ENCODE measurements at places on chromosomes 2 and 18.

GRCh38 chr18:35371412-35372195 is 5.5 kb downstream of the ZNF396 start:
- no peak for DNase-seq

DNA sequence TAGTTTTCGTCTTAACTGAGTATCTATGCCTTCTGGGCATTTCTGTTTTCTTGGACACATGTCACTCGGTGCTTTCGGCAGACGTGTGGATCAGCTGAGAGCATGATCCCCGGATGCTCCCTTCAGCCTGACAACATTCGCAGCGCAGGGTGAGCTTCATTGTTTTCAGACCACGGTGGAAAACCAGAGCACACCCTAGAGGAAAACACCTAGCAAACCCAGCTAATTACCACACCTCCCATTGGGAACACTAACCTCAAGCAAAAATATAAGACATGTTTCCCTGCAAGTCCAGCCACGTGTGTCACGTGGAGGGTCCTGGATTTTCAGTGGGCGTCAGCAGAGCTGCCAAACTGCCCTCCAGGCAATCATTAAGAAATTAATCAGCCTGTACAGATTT is 31.0 kb downstream of the ANKRD29 start:
- DNase-seq: no peak

DNA sequence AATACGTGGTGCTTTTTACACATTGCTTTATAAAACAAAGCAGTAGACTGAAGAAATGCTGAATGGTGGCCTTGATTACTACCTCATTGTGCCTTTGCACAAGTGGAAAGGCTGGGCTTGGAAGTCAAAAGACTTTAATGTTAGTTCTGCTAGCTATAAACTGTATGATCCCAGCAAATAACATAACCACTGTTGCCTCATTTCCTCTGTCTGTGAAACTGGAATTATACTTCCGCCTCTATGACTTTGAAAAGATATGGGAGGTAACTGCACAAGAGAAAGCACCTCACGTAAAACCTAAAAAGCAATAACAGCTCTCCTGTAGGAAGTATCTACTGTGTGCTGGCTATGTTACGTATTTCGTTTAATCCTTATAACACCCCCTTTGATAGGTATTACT is 43.4 kb upstream of the DSC1 start:
- no peak for DNase-seq

DNA sequence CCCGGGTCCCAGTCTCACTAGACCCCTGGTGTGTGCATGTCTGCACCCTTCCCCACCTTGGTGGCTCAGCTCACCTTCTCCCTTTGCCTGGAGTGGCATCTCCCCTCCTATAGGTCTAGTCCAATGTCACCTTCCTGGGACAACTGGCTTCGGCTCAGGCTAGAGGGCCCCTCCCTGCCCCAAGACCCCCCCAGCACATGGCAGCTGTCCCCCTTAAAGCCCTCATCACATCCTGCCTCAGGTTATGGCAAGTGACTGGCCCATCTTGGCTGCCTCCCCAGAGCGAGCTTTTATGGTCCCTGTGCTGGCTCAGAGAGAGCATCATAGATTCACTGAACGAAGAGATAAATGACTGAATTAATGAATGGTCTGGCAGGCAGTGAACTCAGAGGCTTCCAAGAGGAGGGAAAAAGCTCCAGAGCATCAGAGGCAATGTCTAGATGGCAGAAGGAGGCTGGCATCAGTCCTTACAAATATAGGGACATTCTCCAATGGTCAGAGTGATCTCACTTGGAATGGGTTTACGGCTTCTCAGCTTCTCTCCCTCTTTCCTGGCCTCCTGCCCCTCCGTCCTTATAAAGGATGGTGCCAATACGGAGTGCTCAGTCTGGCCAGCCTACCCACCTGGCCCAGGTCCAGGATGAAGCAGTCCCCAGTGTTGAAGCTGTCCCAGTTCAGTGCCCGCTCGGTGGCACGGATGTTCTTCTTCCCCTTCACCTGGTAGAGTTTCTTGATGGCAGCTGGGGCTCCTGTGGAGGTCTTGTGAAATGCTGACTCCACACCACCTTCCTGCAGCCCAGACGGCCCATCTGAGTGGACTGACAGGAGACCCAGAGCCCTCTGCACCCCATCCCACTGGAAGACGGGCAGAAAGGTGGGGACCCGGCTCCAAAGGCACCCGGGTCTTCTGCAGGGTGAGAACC is 9.4 kb downstream of the CAPG start:
- DNase-seq: no peak

- DNase-seq: no peak
Observed at GRCh38 chr2:119630121-119630520, 48.9 kb upstream of the TMEM177 start.

DNA sequence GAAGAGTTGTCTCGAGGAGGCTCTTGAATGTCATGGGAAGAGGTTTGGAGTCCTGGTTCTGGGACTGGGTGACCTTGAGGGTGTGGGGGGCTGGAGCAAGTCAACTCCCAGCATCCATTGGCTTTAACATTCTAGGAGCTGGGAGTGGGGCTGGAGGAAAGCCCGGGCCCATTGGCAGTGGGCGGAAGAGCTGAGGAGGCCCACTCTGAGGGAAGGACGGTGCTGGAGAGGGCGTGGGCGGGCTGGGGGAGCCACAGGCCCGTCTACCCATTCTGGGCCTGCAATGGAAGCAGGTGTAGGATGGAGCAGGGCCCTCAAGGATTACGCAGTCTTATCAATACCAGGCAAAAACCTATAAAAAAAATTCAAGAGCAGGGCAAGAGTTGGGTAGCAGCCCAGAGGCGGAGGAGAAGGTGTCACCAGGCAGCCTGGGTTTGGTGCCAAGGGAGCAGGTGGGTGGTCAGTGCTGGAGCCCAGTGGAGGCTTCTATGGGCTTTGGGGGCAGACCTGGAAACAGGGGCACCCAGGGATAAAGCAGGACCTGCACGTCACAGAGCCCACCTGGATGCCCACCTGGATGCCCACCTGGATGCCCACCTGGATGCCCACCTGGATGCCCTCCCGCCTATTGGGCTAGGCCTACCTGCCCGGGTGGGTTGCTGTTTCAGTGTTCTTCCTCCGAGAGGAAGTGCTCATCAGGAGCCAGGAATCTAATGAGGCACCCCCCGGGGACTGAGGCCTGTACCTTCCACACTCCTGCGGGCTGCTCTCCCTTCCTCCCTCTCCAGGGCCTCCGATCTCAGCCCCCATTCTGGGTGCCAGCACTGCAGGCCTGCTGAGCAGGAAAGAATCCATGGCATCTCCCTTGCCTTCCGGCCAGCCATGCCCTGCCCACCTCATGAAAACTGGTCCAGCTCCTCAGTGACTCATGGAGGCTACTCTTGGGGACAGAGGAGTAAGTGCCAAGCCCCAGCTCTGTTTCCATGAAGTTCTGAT is 71.3 kb downstream of the CTIF start:
- DNase-seq: no peak

- DNase-seq: no peak
Observed at GRCh38 chr2:105382177-105382576, 16.7 kb downstream of the FHL2 start.

DNA sequence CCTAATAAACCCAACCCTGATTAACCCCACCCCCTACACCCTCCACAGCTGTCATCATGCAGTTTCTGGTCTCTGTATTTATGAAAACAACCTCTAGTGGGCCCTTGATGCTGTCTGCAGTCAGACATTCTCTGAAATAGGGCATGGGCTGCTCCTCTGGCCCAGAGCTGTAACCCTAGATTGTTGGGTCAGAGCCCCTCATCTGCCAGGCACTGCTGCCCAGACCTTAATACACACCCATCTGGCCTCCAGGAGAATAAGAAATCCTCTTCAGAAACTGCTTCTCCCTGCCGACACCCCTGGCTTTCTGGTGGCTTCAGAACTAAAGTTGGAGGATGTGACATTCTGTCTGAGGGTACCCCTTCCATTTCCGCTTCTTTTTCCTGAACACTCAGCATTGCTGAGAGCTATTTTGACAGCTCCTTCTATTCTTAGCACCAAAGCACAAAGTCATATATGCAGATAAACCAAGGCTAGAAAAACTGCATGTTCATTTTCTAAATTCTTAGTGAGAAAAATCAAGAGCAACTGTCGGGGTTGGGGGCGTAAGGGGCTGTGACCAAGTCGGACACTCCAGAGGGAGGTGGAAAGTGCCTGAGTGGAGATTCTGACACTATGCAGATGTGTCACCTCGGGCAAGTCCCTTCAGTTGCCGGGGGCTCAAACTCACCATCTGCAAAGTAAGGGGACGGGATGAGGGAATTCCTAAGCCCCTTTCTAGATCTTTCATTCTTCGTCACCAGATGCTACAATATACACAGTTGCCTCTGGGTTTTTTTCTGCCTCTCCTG is 28.7 kb downstream of the SRSF7 start:
- DNase-seq: peak; percentile 70

DNA sequence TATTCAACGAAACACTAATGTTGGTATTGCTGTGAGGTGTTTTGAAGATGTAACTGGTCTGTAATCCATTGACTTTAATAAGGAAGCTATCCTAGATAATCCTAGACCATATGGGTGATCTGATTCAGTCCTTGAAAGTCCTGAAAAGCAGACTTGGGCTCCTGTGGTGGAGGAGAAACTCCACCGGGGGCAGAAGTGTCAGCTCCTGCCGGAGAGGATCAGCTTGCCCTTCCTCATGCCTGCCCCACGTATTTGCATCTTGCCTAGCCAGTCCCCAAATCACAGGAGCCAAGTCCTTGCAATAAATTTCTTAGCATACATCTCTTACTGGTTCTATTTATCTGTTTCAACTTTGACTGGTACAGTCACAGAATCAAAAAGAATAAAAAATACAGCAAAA is 144.2 kb upstream of the DLGAP1 start:
- no peak for DNase-seq

GRCh38 chr2:47339745-47340541 is 63.0 kb upstream of the MSH2 start:
- DNase-seq: no peak

GRCh38 chr2:116737951-116738350 is 1076.5 kb upstream of the DDX18 start:
- no peak for DNase-seq

- DNase-seq: no peak
Observed at GRCh38 chr18:79169958-79170555, 100.9 kb downstream of the ATP9B start.

- DNase-seq: peak; percentile 65
Observed at GRCh38 chr18:25164848-25165811, 186.8 kb downstream of the ZNF521 start.

- DNase-seq: peak; percentile 42
Observed at GRCh38 chr2:8214036-8214615, 467.7 kb upstream of the ID2 start.

DNA sequence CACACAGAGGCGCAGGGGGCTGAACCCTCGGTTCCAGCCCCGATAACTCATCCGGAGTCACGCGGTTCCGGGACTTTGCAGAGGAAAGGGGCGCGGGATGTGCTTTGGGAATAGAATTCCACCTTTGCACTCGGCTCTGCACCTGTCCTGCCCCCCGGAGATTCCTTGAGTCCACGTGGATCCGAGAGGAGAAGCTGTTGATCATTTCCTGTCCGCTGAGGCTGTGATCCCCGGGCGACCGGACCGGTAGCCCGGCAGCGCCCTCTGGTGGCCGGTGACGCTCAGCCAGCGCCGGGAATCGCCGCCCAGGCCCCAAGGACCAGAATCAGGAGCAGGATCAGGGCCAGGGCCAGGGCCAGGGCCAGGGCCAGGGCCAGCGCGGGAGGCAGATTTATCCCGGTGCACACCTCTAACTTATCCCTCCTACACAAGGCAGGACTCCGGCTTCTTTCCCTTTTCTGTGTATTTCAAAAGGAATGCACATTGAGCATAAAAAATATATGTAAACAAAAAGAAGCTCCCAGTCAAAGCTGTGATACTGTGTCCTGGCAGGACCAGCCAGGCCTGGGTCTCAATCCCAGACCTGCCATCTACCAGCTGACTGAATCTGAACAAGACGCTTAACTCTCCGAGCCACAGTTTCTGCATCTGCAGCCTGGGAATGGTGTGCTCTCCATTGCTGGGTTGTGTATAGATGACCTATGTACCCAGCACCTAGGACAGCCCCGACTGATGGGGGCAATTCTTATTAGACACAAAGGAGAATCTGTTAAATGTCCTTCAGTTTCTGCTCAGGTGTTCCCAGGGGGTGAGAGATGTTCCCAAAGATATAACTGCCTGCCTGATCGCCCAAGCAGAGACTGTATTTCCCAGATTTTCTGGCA is 8.5 kb upstream of the SPATA3 start:
- peak; percentile 94 for DNase-seq

DNA sequence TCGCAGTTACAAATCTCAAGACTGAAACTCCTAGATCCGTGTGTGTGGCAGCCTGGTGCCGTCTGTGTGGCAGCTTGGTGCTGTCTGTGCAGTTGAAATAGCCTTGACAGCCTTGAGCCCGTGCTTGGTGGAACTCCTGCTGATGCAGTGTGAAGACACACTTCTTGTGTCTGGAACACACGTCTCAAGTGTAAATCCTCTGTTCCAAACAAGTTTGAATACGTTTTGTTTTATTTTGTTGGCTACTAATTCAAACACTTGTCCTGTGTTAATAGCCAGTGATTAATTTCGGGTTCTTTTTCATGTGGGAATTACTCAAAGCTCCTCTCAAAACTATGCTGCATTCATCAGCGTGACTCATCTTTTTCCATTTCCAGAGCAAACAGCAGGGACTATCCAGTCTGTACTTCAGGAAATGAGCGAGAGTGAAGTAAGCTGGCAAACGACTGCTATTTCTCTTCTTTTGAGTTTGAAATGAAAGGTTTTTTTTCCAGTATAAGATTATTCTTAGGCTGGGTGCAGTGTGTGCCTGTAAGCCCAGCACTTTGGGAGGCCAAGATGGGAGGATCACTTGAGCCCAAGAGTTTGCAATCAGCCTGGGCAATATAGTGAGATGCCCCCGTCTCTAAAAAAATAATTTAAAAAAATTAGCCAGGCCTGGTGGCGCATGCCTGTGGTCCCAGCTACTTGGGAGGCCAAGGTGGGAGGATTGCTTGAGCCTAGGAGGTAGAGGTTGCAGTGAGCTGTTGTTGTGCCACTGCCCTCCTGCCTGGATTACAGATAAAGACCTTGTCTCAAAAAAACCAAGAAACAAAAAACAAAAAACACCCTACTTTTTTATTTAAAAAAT is 152.9 kb downstream of the SPP2 start:
- DNase-seq: peak; percentile 45

- no peak for DNase-seq
Observed at GRCh38 chr2:21438949-21439348, 315.2 kb downstream of the TDRD15 start.

DNA sequence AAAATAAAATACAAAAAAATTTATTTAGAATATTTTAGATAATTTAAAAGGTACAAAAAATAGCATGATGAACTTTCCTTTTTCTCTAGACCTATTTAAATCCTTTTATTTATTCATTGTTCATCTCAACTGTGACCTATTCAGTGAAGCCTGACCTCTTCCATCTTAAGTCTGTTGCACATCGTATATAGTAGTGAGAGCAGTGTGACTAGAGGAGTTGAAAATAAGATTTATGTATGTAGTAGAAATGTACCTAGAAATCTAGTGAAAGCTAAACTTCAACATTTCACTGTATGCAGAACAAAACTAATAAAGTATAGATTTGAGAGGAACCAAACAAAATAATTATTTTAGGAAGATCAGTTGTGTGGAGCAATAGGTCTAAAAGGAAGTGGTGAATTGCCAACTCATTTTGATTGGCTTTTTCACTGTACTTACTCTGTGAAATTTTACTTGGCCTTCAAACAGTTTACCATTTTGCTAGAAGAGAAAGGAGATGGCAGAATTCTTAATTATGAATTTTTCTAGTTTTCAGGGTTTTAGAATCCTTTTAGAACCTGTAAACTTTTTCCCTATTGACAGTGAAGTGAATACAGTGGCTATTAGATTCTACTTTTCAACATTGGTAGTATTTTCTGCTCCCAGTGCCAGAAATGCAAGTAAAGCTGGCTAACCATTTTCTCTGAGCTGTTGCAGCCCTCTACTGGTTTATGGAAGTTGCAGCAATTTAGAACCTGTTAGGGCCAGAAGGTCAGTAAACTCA is 11.0 kb downstream of the ANKRD12 start:
- DNase-seq: peak; percentile 83

Data from activated CD4-positive, alpha-beta T cell treated with anti-CD3 and anti-CD28 coated beads, Interleukin-2, amount 10 ng/mL, durations not matched to agents 24 days and 14 days (primary cell).